Renal cortical epithelial cell (primary cell): ENCODE measurements at places on chromosomes 1 and 21.
A peak's percentile ranks its signal among the peaks of the same experiment; 100 is the strongest.

DNA sequence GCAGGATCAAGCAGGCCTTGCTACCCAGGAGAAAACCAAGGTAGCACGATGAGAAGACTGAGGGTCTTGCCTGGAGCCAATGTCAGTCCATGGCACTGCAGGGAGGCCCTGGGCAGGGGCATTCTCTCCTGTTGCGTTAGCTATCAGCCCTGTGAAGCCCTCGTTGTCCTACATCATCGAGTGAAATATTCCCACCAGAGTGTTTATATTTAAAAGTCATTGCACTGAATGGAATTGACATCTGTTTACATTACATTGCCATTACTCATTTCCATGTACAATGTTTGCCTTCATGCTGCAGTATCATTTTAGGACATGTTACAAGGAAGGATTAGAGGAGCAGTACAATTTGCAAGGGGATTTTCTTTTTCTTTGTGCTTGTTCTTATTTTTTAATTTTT lies 243.9 kb downstream of the KAZN start:
- DNase-seq = no peak

DNA sequence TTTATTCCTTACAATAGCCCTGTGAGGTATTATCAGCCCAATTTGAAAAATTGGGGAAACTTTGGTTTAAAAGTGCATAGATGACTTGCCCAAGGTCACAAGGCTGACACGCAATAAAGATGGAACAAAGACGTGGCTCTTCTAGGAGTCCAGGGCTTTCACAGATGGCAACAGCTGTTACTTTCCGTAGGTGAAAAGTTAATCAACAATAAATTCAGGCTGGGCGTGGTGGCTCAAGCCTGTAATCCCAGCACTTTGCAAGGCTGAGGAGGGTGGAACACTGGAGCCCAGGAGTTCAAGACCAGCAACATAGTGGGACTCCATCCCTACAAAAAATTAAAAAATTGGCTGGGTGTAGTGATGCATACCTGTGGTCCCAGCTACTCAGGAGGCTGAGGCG lies 87.8 kb upstream of the ATF3 start:
- DNase-seq = no peak

DNA sequence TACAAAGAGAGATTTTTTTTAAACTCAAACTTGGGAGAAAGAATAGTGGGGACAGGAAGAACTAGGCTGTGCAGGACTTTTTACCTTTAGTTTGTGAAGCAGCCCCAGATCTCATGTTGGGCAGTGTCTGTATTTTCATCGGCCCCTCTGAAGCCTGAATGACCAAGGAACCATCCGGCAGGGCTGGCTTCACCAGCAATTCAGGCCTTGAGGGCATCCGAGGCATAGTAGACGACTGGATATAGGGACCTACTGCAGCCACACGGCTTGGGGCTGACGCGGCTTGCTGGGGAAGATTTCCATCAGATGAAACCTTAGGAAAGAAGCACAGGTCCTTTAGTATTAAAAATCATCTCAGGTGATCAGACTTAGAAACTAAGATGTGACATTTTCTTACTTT lies 43.7 kb downstream of the TP53BP2 start:
- no peak for DNase-seq

DNA sequence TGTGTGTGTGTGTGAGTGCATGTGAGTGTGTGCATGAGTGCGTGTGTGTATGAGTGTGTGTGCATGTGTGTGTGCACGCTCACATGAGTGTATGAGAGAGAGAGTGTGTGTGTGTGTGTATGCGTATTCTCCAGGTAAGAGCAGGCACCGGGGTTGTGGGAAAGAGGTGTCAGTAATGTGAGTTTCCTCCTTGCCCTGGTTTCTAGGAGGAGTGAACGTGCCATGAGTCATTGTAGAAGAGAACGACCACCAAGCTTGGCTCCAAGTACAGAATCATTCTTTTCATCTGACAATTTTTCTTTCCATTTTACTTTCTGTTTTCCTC lies 79.1 kb downstream of the POFUT2 start:
- no peak for DNase-seq

DNA sequence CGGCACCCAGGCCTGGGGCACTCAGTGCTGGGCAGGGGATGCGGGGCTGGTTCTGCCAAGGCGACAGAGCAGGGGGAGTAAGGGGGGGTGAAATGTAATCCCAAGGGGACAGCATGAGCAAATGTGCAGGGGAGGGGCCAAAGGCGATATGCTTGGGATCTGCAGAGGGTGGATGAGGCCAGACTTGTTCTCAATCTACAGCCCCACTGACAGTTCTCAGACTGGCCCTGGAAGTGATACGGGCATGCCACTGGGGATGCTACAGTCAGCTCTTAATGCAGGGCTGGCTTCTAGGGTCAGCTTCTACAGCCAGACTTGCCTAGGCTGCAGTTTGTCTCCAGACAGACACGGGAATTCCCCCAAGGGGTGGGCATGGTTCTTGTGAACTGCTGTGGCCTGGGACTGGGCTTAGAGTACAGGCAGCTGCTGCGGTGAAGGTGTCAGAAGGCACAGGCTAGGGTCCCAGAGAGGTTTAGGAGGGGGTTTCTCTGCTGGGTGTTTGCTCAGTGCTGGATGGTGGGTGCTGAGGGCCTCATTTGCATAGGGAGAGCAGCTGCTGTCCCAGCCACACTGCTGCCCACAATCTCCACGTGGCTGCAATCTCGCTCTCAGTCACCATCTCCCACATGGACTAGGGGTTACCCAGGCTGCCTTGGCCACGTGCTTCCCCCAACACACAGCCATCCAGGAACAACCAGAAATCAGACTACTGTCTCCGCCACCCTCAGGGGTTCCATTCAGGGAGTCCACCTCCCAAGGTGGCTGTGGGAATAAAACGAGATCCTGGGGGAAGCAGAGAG lies 190.1 kb downstream of the HIVEP3 start:
- DNase-seq = no peak

GRCh38 chr1:62621907-62622306 lies 24.6 kb downstream of the ANGPTL3 start:
- peak; percentile 94 for DNase-seq

DNA sequence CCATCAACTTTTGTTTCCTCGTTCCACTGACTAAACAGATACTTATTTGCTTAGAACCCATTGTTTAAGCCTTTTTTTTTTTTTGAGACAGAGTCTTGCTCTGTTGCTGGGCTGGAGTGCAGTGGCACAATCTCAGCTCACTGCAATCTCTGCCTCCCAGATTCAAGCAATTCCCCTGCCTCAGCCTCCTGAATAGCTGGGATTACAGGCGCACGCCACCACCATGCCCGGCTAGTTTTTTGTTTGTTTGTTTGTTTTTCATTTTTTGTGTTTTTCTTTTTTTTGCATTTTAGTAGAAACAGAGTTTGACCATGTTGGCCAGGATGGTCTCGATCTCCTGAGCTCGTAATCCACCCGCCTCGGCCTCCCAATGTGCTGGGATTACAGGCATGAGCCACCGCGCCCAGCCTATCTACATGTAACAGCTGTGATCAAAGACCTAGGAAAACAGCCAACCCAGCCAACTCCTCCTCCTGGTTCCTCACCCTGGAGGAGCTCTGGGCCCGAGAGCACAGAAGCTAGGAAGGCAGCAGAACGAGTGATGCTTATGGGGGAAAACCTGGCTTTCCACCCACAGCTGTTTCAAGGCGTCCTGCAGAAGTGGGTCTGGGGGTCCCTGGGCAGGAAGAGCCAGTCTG lies 32.9 kb downstream of the KCNN3 start:
- no peak for DNase-seq

- DNase-seq = no peak
These were observed 18.7 kb upstream of the PLA2G2E start for GRCh38 chr1:19942088-19942487.
